Activated CD4-positive, alpha-beta T cell treated with anti-CD3 and anti-CD28 coated beads for 1 hour (primary cell): ENCODE measurements at places on chromosomes 2 and 18.

DNA sequence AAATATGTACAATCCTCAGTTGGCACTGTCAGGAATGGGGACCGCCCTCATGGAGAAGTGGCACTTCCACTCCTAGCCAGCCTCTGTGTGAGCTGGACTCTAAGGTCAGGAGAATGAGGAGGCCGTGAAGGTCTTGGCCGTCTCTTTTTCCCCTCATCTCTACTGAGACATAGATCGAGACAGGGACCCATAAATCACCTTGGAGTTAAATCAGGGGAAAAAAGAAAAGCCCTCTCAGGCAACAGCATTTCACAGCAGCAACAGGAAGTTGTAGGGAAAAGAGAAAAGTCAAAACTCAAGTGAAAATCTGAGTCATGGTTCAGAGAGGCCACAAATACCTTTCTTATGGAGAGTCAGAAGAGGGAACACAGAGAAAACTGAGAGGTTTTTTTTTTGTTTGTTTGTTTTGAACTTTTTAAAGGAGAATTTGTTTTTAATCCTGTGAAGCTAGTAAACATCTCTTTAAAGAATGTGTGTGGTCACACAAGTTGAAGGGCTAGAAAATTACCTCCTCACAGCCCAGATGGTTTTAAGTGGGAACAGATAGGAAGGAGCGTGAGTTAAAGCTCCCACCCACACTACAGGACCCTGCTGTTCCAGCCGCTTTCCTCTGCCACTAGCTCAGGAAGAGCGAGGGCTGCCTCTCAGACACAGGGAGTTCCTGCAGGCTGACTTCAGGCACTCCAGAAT is 30.6 kb upstream of the CYP1B1 start:
- no peak for DNase-seq

GRCh38 chr2:129821445-129821844 is 158.0 kb upstream of the RAB6C start:
- no peak for DNase-seq

GRCh38 chr2:233844836-233845235 is 9.5 kb downstream of the HJURP start:
- no peak for DNase-seq

DNA sequence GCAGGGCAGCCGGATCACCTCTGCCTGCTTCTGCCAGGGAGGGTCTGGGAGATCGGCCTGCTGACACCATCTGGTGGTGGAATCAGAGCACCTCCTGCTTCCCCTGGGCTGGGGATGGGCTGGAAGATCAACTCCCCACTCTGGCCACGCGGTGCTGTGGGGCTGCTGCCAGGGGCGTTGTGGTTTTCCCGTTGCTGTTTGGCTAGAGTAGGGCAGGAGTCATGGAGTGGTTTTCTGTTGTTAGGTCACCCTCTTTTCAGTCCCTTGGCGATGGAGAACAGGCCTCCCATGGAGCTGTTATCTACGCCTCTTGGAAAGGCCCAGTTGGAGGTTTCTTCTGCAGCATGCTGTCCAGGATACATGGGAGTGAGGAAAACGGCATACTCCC is 15.2 kb downstream of the BCL2L11 start:
- DNase-seq: no peak

DNA sequence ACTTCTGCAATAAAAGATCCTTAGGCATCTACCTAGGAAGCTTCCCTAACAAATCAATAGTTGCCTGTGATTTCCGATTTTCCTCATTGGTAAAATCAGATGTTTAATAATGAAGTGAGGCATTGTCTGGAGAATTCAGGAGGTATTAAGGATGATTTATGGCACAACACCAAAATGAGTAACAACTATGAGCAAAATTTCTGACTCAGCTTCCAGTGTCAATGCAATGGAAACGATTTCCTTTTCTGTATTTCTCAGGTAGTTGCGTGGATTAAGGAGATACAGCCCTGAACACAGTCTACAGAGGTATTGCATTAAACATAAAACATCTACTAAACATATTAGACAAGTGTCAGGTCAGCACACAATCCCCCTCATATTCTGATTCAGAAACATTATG is 99.5 kb downstream of the EPB41L3 start:
- no peak for DNase-seq

DNA sequence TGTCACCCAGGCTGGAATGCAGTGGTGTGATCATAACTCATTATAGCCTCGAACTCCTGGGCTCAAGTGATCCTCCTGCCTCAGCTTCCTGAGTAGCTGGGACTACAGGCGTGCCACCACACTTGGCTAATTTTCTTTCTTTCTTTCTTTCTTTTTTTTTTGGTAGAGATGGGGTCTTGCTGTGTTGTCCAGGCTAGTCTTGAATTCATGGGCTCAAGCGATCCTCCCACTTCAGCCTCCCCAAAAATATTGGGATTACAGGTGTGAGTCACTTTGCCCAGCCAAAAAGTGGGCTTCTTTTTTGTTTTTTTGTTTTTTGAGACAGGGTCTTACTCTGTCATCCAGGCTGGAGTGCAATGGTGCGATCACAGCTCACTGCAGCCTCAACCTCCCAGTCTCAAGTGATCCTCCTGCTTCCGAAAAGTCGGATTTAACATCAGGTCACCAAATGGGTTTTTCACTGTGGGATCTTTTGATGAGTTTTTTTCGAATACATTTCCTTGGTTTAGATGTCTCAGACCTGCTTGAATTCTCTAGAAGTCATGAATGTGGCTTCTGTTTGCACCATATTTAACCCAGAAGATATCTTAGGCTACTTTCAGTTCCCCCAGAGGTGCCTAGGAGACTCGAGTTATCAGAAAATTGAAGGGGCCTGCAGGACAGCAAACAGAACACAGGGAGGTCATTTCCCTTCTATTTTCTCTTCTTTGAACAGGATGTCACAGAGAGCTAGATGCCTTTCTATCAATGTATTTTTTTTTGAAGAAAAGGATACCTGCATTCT is 8.9 kb downstream of the RAB31 start:
- no peak for DNase-seq

GRCh38 chr2:70367722-70368323 is 66.0 kb upstream of the FAM136A start:
- no peak for DNase-seq
